NCI-H526 treated with DMSO at 0.1 percent for 48 hours (cell line): ENCODE measurements at places on chromosomes 16 and 17.

DNA sequence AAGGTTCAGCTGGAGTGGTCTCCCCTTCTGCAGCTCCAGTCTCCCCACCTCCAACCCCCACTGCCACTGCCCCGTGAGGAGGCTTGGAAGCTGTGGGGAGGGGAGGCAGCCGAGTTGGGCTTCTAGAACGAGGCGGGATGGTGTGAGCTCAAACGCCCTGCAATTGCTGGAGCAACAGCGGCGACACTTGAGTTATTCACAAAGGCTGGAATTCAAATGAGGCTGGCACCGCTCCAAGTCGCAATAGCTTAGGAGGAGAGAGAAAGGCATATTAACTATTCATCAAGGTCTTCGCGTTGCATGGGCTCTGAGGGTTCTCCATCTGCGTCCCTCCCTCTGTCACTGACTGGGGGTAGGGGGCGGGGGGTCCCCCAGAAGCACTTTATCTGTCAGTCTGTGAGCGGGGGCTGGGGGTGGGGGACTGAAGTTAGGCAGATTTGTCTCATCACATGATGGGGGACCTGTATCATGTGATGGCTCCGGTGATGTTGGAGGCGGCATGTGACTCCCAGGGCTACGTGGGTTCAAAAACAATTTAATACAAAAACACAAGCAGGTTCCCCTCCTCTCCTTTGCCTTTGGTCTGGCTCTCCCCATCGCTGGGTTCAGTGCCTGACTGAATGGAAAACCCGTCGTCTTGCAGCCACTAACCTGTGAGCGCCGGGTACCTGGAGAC is 70.5 kb downstream of the RBBP6 start:
- DNase-seq: peak; percentile 70

GRCh38 chr16:89619840-89620239 is 6.4 kb downstream of the DPEP1 start:
- no peak for DNase-seq

DNA sequence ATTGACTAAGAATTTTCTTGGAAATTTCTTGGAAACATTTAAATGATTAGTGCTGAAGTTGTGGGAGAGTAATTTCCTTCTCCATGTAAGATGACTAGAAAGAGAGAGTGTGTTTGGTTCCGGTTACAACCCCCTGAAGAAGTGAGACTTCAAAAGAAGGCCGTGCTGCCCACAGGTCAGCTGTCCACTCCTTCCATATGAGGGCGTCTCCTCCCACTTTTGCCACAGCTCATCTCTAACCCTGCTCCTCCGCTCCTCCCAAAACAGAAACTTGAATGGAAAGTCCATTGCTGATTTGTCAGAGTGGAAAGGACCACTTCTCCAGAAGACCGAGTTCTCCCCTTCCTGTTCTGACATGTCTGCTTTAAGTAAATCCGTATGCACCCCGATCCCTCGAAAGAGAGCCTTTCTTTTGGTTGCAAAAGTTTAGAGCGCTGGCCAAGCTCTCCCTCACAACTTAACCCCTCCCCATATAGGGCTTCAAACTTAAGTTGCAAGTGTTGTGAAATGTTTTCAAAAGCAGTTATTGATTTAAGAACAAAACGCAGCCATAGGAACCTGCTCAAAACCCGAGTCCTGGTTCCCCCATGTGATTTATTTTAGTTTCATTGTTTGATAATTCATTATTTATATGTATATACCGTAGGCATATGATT is 129.5 kb downstream of the SOCS1 start:
- DNase-seq: no peak

GRCh38 chr17:49343273-49343672 is 18.8 kb downstream of the ZNF652 start:
- DNase-seq: no peak

DNA sequence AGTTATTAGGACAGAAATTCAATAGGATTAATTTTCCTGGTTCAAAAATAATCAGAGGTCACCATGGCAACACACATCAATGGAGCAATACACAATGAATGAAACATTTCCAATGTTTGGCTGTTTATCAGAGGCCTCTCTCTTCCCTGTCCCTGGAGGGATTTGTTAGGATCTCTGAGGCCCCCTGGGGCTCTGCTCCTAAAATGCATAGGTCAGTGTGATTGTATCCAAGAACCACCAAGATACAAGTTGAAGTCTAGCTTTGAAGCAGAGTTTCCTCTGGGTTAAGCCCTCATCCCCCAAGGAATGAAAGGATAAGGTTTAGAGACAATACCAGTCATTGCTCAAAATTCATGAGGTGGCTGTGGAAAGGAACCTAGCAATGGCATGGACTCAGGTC is 561.2 kb upstream of the C16orf82 start:
- DNase-seq: no peak

DNA sequence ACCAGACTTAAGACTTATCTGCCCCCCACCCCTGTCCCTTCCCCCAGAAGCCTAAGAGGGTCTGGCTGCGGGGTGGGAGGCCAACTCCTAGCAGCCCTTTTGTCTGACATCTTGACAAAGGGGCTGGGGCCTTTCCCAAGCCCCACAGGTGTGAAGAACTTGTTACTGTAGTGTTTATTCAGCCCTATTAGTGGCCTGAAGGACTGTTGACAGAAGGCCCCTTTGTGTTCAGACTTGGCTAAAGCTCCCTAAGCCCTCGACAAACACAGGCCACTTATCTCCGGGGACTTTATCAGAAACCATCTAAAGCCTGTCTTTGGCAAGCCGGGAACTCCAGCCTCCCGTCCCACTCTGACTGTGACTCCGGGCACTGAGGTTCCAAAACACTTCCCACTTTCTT is 129.8 kb downstream of the NTN1 start:
- DNase-seq: no peak

GRCh38 chr17:76493505-76494167 is 7.6 kb downstream of the RHBDF2 start:
- no peak for DNase-seq

GRCh38 chr16:67807148-67807682 is 526 bp downstream of the TSNAXIP1 start:
- DNase-seq: no peak

GRCh38 chr16:81562926-81563325 is 118.3 kb downstream of the CMIP start:
- no peak for DNase-seq

- no peak for DNase-seq
Observed at GRCh38 chr16:17245776-17246175, 225.0 kb downstream of the XYLT1 start.

DNA sequence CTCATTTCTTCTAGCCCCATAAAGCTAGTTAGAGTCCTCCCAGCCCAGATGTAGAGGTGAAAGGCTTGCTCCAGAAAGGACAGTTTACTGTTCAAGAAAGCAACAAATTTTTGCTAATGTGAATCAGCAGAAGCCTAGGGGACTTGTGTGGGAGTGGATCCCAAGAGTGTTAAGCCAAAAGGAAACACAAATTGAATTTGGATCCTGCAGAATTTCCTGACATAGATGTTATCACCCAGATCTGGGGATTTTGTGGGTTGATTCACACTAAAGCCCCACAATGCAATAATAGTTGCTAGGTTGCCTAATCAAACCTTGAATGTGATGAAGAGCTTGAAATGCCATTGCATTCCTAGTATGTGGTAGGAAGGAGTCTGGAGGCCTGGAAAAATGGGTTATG is 135.2 kb upstream of the HS3ST3A1 start:
- no peak for DNase-seq

GRCh38 chr17:44556166-44556831 is 985 bp upstream of the FZD2 start:
- DNase-seq: no peak

DNA sequence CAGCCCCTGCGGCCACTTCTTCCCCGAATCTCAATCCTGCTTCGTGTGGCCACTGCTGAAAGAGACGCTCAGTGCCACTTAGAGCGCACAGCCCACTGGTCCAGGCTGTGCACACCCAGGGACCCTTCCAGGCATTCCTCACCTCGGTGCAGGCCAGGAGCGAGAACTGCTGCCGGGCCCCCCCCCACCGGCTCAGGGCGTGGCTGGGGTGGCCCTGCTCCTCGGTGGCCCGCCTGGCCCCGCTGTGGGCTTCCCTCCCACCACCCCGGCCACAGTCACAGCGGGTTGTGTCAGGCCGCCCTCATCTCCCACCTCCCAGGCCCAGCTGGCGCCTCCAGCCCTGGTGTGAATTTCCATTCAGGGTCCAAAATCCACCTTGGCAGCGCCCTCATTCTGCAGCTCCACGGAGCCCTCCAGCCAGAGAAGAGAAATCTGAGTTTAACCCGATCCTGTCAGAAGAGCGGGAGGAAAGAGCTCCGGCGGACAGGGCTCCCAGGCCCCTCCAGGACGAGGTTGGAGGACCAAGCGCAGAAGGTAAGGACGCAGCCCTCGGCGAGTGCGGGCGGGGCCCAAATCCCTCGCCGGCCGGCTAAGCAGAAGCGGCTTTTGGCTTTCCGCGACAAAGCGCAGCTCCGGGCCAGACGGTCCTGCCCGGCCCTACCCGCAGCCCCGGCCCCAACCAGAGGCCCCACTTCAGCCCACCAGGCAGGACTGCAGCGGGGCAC is 12.0 kb downstream of the TBC1D16 start:
- DNase-seq: peak; percentile 30
